ENCODE measurements at places on chromosomes 5 and 9.

- DNase-seq: no peak
These were observed 20.5 kb downstream of the ELP1 start for GRCh38 chr9:108913391-108913790.

DNA sequence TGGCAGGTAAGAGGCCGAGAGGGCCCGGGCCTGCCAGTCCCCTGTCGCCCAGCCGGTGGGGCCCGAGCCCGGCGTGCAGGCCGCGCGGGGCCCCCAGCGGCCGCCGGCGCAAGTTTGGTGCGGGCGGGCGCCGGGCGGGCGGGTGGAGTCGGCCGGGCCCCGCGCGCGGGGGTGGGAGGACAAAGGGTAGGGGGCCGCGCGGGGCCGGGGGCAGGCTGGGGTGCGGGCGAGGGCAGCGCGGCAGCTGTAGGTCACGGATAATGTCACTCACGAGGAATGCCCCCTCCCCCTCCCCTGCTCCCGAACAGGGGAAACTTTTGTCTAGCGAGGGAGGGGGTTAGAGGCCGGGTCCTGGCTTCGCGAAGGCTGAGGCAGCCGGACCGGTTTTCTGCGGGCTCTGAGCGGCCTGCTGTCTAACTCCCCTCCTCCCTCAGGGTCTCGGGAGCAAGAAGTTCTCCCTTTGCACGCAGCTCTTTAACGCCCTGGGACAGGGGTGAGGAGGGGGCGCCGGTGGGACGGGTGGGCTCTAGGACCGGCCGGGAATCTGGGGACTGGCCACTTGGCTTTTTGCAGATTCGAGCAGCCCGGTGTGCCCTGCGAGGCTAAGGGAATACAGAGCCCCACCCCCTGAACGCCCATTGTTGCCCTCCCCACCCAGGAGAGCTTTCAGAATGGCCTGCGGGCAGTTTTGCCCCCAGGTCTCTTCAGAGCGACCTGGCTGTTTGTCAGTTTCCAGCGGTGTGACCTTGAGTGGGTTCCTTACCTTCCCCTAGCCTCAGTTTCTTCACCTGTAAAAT lies 21.3 kb upstream of the NDST1 start:
- peak; percentile 86 for DNase-seq

DNA sequence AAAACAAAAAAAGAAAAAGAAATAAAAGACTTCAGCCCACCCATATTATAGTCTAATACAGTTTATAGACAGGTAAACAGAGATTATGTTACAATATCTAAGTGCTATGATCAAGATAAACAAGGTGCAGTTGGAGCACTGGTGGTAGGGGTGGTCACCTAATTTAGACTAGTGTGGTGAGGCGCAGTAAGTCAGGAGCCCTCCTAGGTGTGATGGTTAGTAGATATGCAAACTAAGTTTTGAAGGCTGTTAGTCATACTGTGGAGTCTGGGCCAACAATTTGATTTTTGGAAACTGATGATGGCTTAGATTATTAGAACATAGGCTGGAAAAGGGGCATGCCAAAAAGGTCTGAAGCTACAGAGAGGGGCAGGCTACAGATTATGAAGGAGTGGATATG lies 14.7 kb downstream of the NIPBL start:
- no peak for DNase-seq

GRCh38 chr5:108543486-108543885 lies 161.6 kb upstream of the FBXL17 start:
- no peak for DNase-seq

DNA sequence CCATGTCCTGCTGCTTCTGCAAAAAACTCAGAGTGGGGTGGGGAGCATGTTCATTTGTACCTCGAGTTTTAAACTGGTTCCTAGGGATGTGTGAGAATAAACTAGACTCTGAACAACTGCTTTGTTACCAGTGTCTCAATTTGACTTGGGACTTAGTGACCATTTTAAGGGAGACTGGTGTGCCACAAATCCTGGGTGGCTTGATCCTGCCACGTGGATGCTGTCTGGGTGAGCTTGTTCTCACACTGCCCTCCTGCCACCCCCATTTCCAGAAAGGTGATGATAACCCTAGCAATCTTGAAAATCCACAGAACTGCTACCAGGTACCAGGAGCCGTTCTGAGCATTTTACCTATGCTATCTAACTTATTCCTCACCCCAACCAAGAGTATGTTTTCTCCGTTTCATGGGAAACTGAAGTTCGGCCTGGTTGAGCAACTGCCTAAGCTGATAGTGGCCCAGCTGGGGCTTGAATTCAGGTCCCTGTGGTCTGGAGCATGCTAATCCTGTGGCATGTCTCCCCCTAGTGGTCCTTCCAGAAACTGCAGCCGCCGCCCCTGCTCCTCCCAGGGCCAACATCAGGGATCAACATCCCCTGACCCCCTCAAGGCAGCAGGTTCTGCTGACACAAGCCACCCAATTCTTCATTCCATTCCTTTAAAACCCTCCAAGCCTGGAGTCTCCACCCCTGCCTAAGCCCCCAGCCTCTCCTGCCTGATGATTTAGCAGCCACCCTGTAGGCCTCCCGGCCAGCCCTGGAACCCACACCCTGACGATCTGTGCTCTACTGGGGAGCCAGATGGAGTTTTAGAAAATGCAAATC lies 2.8 kb downstream of the IL3 start:
- peak; percentile 89 for DNase-seq

GRCh38 chr9:91126761-91127445 lies 234.8 kb downstream of the AUH start:
- DNase-seq: no peak

Measured in WTC11 (cell line).